ENCODE measurements at places on chromosomes 6 and 20. TPM values are rescaled to one million over a fixed set of nuclear protein-coding genes. Genes with fewer than 3 reads are reported as not detected.

DNA sequence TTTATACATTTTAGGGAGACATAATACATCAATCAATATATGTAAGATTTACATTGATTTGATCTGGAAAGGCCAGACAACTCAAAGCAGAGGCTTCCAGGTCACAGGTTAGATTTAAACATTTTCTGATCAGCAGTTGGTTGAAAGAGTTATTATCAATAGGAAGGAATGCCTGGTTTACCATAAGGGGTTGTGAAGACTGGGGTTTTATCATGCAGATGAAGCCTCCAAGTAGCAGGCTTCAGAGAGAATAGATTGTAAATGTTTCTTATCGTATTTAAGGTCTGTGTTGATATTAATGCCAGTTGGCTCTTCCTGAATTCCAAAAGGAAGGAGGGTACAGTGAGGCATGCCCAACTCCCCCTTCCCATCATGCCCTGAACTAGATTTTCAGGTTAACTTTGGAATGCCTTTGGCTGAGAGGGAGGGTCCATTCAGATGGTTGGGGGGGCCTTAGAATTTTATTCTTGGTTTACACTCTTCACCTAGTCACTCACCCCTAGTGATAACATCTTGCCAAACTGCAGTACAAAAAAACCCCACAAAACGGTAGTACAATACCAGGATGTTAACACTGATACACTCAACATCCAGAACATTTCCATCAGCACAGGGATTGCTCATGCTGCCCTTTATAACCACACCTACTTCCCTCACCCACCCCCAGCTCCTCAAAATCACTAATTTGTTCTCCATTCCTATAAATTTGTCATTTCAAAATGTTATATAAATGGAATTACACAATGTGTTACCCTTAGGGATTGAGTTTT is 259.6 kb upstream of the PLN start:
- DNase-seq, result no peak
- no peak overlapping the region for H3K4me3 ChIP-seq
- no peaks in the 10 kb centered on the region for H3K36me3 ChIP-seq
- no peak overlapping the region for H3K27ac ChIP-seq
- H3K27me3 ChIP-seq, result no peaks in the 10 kb centered on the region

- no peaks in the 10 kb centered on the region for H3K27me3 ChIP-seq
- H3K27ac ChIP-seq, result no peak overlapping the region
- no peak overlapping the region for H3K4me3 ChIP-seq
- H3K36me3 ChIP-seq, result no peaks in the 10 kb centered on the region
These were observed 65.5 kb upstream of the SPACA1 start for GRCh38 chr6:87982134-87982533.

DNA sequence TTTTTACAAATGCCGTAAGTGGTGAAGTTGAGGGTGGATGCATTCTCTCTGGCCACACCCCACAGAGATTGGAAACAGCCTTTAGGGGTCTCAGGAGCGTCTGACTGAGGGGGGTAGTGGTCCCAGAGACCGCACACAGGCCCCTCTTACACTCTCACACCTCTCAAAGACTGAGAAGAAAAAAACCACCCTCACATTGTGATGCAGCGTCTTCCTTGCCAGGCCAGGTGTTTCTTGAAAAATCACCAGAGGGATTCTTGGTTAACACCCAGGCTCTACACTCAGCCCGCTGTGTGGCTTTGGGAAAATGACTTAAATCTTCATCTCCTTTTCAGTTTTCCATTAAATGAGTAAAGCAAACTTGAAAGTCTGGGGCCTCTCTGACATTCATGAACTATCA is 115.8 kb upstream of the SPTLC3 start:
- DNase-seq, result no peak
- no peaks in the 10 kb centered on the region for H3K27me3 ChIP-seq
- H3K36me3 ChIP-seq, result no peaks in the 10 kb centered on the region
- H3K4me1 ChIP-seq, result no peaks in the 10 kb centered on the region
- no peak overlapping the region for H3K27ac ChIP-seq

DNA sequence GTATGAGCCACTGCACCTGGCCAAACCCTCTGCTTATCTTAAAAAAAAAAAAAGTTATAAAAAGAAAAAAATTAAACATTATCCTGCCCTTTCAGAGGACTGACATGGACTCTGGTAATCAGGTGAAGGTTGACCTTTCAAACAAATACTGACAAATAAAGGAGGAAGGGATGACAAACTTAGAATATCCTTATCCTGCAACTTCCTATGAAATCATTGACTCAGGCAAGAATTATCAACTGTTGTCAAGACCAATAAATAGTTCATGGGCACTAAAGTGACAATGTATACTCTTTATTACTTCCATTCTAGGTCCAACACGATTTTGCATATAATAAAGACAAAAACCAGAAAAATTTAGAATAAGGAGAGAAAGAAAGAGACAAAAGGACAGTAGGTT is 117.9 kb downstream of the KIF16B start:
- no peak for DNase-seq

- H3K4me1 ChIP-seq, result peaks cover 61% of the 10 kb centered on the region
- no peaks in the 10 kb centered on the region for H3K27me3 ChIP-seq
- no peak overlapping the region for H3K27ac ChIP-seq
- H3K4me3 ChIP-seq, result no peak overlapping the region
- peaks cover 3% of the 10 kb centered on the region for H3K36me3 ChIP-seq
These were observed 24.7 kb downstream of the TBC1D7 start for GRCh38 chr6:13303668-13304017.

The SMLR1 gene
- total RNA-seq, result 0.16 TPM
